ENCODE measurements at places on chromosomes 11 and 22.
A peak's percentile ranks its signal among the peaks of the same experiment; 100 is the strongest.

GRCh38 chr22:37457093-37457893, 28.9 kb downstream of the MFNG start:
- peak; percentile 46 for DNase-seq

DNA sequence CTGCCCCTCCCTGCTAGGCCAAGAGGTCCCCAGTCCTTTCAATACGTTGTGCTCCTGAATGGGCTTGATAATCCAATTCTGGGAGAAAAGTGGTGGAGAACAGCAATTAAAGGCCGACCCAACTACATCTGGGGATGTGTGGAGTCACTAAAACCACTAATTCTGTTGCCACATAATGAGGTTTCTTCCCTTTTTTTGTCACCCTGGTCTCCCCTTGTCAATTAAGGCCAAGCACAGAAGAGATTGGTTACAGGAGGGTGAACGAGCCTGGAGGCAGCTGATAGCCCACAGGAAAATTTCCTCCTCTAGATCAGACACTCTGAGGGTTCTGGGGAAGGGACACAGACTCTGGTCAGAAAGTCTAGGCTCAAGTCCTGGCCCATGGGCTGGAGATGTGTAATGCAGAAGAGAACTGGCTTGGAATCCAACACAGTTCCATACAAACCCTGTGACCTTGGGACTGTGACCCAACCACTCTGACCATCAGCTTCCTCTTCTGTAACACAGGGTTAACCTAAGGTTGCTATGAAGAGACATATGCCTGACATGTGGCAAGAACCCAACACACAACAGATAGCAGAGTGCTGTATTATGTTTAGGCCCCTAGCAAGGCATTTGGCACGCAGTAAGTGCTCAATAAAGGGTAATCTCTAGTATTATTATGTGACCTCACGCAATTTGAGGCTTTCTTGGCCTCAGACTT, 146.4 kb downstream of the CHST1 start:
- no peak for DNase-seq

GRCh38 chr22:47452184-47452583, 689.7 kb downstream of the TBC1D22A start:
- no peak for DNase-seq

DNA sequence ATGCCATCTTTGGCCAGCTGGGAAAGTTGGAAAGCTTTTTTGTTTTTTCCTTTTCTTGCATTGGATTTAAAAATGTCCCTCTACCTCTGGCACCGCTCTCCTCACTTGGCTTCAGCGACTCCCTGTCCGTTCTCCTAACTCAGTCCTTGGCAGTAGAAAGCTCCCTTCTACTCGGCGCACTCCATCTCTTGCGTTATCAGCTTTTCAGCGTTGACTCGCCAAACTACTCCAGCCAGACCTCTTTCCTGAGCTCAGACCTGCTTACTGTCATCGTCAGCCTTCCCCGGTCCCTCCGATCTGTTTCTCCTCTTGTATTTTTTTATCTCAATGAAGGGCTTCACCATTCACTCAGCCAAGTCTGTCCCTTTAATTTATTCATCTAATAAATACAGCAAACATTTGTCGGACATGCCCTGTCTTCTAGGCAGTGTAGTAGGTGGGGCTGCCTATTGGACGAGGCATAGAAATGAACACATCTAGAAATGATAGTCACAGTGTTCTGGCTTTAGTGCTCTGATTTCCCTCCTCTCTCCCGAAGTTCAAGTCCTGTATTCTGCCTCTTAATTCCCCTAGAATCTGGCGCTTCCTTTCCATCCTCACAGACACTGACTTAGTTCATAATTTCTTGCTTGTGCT, 839 bp downstream of the CEP164 start:
- no peak for DNase-seq

DNA sequence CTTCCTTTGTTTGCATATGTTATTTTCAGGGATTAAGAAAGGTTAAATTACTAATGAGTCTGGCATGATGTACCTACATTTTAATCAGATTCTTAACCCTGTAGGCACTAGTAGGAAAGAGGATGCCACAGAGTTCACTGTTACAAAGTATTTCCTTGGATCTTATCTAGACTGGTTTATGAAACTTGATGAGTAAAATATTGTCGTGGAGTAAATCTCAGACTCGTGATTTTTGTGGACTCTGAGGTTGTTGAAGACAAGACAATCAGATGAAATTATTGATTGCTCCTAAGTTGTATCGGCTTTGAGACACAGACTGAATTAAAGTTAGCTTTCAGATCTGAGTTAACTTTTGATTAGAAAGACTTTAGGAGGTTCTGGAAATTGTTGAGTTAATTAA, 6.0 kb downstream of the KMT2A start:
- no peak for DNase-seq

GRCh38 chr11:46338988-46339666, 8.1 kb upstream of the DGKZ start:
- no peak for DNase-seq

- DNase-seq = no peak
These were observed 25.6 kb downstream of the NARS2 start for GRCh38 chr11:78548911-78549590.

- DNase-seq = no peak
These were observed 11.0 kb upstream of the SPTBN2 start for GRCh38 chr11:66739983-66740382.

DNA sequence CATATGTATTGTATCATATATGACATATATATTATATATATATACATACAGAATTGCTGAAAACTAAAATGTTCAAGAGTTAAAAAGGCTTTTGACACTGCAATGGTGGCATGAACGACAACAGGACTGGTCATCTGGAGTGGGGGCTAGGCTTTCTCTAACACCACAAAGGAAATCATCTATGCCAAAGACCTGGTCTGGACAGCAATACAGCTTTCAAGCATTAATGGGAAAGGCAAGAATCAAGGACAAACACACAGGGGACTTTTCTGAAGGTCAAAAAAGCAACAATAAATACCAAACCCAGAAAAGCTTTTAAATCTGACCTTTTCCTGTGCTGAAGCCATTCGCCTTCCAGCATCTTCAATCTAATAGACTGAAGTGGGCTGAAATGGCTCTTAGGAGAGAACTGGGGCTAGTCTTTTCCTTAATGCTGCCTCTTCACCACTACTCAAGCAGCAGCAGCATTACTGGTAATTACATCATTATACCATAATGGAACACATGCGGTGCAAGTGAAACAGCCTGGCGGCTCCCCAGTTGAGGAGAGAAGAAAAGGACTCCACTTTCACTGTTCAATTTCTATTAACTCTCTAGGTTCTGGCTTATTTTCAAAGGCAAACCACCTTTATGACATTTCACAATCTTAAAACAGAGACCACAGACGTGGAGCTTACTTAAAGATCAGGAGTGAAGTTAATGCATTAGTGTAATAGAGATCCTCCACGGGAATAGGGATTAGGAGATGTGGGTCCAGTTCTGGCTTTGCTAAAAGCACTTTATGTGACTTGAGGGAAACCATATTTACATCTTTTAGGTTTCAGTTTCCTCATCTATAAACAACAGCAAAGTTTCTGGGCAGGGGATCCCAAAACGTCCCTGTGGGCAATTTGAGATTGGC, 63.0 kb downstream of the GAB2 start:
- DNase-seq = no peak

DNA sequence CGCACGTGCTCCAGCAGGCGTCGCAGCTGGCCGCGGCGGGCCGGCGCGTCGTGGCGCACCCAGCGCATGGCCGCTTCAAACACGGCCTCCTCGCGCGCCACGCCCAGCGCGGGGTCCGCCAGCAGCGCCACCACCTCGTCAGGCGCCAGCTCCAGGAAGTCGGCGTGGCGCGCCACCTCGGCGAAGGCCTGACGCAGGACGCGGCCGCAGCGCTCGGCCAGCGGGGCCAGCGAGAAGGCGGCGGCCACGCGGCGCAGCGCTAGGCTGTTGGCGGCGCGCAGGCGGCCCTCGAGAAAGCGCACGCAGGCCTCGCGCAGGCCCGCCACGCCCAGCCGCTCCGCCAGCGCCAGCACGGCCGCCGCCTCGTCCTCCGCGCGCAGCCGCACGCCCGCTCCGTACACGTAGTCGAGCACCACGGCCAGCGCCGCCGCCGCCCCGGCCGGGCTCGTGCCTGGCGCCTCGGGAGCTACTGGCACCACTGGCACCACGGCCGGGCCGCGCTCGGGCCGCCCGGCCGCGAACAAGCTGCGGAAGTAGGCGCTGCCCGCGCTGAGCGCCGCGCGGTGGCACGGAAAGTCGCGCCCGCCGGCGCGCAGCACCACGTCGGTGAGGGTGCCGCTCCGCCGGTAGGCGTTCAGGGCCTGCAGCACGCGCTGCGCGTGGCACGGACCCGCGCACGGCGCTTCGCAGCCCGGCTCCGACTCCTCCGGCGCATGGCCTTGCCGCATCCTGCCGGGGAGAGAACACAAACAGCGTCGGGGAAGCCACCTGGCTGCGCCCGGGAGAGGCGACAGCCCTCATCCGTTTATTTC, 2.9 kb downstream of the KLHL35 start:
- DNase-seq = peak; percentile 78

DNA sequence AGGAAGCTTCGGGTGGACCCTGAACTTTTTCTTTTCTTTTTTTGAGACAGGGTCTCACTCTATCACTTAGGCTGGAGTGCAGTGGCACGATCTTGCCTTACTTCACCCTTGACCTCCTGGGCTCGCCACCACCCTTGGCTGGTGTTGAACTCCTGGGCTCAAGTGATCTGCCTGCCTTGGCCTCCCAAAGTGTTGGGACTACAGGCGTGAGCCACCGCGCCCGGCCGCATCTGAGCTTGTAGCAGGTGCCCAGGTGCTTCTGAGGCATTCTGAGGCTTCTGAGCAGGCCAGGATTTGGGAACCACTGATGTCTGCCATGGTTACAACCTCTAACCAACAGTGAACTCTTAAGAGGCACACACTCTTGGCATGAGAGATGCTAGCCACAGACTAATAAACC, 5.1 kb downstream of the USP35 start:
- DNase-seq = no peak

DNA sequence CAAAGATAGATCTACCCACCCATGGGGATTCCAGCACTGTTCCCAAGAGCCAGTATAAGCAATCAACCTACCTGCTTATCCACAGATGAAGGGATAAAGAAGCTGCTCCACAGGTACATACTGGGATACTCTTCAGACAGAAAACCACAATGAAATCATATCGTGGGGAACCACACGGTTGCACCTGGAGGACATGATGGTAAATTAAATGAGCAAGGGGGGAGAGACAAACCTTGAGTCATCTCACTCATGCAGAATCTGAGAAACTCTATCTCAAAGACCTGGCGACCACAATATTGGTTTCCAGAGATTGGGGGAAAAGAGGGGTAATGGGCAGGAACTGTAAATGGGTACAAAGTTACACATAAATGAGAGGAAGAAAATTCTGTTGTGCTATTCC, 14.5 kb downstream of the RGL4 start:
- DNase-seq = no peak

- DNase-seq = no peak
These were observed 25.9 kb downstream of the ALG9 start for GRCh38 chr11:111845276-111846028.

DNA sequence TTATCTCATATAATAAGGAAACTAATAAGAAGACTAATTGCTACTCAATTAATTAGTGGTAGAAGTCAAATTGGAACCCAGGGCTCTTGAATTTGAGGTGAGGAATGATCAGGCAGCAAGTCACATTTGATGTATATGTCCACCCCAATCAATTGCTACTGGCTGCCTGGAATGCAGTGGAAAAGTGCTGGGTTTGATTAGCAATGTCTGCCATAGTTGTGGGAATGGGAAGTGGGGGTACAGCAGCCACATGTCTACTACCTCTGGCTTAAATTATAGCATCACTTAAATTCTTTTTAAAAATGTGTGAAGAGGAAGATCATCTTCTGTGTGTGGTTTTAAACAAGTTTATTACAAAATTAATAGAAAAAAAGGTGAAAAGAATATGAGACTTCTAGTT, 50.8 kb upstream of the NAV2 start:
- DNase-seq = no peak

- no peak for DNase-seq
These were observed 67.4 kb upstream of the DBX1 start for GRCh38 chr11:20227631-20228030.

DNA sequence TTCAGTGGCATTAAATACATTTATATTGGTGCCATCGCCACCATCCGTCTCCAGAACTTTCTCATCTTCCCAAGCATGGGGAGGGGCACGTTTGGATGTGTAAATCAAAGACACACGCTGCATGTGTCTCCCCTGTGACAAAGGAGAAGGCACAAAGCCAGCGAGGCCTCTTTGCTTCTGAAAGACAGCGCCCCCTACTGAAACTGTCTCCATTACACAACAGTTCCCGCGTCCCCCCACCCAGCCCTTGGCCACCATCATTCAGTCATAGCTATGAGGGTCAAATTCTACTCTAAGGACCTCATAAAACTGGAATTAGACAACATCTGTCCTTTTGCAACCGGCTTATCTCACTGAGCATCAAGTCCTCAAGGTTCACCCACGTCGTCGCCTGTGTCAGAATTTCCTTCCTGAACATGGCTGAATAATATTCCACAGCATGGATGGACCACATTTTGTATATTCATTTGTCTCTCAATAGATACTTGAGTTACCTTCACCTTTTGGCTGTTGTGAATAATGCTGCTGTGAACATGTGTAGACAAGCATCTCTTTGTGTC, 64.8 kb downstream of the IGF2 start:
- no peak for DNase-seq

DNA sequence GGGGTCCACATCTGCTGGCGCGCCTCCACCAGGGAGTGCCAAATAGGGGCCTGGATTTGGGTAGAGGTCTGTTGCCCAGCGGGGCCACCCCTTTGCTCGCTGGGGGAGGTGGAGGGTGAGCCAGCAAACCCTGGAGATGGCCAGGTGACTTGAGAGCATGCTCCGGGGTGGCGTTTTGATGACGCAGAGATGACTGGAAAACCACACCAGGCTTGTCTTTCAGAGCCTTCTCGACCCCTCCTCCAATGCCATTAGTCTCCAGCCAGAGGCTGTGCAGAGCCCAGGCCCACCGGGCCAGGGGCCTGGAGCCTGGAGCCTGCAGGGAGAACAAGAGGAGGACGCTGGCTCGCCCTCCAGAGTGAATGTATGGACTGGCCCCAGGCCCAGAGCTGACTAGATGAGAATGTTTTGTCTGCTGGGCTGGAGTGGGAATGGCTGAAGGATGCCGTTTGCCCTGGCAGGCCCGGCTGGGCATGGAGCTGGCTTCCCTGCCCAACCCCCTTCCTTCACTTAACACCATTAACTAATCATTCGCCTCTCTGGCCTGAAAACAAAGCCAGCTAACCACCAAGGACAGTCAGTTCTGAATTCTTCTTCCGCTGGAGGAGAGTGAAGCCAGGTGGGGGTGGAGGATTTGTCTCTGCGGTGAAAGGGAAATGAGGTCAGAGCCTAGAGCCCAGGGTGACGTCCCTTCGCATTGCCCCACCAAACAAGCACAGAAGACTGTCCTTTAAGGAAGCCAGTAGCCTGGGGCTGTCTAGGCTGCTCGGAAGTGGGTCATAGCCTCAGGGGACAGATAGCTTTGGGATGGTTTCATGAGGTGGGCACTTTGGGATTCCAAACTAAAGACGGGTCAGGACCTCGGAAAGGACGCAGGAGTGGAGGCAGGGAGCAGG, 1.6 kb upstream of the MCAM start:
- DNase-seq = peak; percentile 75

All from GM06990 (cell line).